ENCODE measurements at places on chromosomes 6 and 20.

GRCh38 chr6:56393615-56394612 is 146.5 kb upstream of the COL21A1 start:
- no peak for DNase-seq

GRCh38 chr6:68071740-68072139 is 563.3 kb upstream of the ADGRB3 start:
- no peak for DNase-seq

DNA sequence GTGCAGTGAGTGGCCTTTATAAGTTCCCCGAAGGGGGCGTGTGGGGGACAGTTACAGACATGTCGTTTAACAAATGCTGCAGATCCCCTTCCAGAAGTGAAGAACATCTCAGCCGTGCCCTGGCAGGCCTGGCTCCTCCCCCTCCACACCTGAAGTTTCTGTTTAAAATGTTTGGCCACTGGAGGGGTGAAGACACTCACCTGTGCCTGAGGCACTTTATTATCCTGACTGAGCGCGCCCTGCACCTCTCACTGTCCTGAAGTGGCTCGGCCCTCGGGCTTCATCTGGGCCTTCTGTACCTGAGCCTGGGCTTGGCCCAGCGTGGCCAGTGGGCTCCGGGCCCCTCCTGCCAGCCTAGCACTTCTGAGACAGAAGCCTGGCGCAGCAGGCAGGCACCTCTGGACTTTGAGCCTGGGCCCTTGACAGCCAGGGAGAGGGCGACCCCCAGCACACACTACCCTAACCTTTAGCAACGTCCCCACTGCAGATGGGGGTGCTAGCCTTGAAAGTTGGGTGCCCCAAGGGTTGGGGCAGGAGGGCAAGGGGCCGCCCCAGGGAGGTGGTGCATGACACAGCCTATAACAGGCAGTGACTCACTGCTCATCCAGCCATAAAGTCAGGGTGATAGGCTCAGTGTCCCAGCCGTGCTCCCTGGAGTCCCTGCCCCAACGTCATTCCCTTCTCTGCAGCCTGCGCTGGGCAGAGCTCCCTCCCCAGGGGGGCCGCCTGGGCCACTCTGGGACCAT is 13.6 kb upstream of the GATA5 start:
- peak; percentile 22 for DNase-seq

- DNase-seq, result no peak
These were observed 62.9 kb upstream of the HBS1L start for GRCh38 chr6:135117413-135117968.

DNA sequence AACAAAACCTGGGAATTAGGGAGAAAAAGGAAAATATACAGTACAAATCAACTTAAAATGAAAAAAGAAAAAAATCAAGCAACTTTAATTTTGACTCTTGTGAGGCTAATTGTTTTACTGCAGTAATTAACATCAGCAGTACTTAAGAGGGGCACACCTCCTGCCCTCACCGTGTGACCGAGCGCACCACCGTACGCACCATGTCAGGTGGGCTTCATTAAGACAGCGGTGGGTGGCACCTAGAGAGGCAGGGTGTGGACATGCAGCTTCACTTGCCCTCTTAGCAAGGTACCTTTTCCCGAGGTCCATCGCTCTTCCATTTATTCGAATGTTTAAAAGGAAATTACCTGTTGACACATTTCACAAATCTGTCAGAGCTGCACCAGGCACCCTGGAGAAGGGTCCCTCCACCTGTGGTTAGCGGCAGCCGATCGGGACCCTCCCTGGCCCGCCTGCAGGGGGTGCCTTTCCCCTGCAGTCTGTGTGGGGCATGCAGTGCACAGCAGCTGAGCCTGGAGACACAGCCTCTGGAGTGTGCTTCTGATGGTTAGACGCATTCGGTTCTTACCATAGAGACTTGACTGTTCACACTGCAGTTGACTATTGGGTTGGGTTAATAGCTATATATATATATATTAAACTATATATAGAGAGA is 184.1 kb downstream of the TMEM242 start:
- DNase-seq, result no peak

DNA sequence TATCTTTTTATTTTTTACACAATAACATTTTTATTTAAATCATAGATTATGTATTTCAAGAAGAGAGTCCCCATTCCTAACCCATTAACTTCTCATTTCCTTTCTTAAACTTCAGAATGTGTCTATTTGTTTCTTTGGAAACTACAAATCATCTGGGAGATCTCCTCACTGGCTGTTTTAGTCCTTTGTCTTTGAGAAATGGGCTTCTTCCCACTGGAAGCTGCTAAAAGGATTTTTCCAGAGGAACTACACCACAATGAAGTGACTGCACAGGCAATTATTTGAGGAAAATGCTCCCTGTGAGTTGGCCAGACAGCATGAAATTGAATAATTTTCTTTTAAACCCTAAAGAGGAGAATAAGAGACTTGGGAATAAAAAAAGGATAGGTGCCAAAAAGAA is 119.1 kb downstream of the TENT5A start:
- DNase-seq, result no peak

- peak; percentile 47 for DNase-seq
These were observed 82.7 kb downstream of the SH3BGRL2 start for GRCh38 chr6:79713701-79714322.

- no peak for DNase-seq
These were observed 2.4 kb upstream of the AARS2 start for GRCh38 chr6:44315516-44315915.

DNA sequence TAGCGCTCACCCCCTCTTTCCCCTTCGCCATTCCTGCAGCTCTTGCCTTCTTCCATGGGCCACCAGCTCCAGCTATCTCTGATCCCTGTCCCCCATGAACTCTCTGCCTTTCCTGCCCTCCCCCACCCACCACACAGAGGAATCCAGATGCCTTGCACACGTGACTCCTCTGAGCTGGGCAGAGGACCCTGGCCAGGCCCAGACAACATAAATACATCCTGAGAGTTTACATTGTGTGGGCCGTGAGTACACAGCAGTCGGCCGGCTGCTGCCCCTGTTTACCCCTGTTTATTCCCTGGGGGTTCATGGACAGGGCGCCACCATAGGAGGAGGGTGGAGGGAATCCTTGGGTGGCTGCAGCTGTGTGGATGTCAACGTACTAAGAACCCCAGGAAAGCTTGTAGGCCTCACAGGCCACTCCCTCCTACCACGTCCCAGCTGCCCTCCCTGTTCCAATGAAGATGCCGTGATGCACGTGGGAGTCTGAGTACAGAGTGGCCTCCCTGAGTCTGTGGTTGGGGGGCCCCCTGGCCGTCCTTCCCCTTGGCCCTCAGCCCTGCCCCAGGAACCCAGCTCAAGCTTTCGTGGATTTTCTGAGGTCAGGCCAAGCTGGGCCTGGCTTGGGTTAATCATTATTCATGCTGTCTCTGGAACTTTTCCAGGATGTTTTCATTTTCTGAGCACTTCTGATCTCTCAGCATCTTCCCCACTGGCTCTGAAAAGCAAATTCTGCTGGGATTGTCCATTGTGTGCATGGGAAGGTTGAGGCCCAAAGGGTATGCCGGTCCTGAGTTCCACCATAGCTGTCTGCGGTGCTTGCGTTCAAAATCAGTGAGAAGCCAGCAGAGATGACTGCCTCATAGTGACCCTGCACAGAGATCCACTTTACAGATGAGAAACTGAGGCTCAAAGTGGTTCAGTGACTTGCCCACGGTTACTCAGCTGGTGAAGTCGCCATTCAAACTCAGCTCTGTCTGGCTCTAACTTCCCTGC is 136.3 kb downstream of the MRPL14 start:
- peak; percentile 97 for DNase-seq

- DNase-seq, result peak; percentile 83
These were observed 2.5 kb downstream of the MYMX start for GRCh38 chr6:44219053-44219814.

All from fibroblast of villous mesenchyme (primary cell).